HT1080 (cell line): ENCODE measurements at places on chromosomes 7 and 10.

DNA sequence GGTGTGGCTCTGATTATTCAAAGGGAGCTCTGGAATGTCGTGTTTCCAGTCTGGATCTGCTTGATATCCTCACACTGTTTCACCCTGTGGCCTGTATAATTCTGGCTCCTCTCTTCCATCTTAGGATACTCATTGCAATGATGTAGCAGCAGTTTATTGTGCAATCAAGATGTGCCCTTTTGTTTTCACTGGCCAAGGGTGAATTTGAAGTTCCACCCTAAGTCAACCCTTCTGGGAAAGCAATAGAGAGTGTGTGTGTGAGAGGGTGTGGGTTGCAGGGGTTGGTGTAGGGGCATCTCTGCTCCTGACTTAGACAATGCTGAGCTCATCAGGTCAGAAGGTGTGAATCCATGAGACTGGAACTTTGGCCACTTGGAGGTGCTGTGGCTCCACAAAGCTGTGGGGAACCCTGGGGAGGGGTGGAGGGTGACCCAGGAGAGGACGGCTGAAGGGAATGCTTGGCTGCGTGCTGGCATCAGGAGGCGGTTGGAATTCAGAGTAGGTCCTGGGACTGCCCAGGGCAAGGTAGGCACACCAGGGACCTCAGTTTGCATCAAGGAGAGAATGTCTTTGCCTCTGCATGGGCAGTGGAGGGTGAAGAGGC, 118.0 kb upstream of the PRSS58 start:
- peak; percentile 48 for DNase-seq

DNA sequence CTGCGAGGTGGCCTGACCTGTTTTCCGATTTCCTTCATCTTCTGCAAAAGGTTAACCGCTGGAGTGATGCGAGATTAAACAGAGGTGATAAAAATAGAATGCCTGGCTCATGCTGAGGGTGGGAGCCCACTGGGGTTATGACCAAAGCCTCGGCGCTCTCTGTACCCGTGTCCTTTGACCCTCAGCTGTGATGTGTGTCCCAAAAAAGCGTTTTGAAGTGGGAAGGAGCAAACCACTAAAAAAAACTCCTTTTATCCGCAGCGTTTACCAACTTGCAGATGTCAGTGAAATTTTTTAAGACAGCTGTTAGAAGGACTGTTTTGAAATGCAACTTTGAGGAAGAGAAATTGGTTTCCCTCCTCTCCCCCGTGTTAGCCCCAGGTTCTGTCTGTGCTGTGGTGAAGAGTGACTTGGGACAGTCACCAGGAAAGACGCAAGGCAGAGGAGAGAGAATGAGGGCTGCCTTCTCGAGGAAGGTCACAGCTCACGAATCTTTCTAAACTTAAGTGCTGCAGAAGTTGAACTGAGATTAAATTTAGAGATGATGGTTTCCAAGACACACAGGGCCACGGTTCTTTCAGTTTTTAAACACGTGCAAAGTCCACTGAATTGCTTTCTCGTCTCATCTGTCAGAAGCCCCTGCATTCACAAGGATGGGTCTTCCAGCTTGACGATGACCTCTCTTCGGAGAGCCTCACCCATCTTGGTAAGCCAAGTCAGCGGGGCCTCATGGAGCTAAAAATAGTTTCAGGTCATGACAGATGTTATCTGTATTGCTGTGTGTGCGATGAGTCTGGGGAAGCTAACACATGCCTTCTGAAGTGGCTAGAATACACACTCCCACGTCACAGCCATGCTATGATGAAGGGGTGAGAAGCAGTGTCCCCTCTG, 27.6 kb downstream of the AMZ1 start:
- DNase-seq, result no peak

GRCh38 chr7:38318803-38319416, 45.5 kb upstream of the TARP start:
- DNase-seq, result peak; percentile 78

- no peak for DNase-seq
Measured at GRCh38 chr7:32532716-32533115, 37.4 kb downstream of the AVL9 start.

DNA sequence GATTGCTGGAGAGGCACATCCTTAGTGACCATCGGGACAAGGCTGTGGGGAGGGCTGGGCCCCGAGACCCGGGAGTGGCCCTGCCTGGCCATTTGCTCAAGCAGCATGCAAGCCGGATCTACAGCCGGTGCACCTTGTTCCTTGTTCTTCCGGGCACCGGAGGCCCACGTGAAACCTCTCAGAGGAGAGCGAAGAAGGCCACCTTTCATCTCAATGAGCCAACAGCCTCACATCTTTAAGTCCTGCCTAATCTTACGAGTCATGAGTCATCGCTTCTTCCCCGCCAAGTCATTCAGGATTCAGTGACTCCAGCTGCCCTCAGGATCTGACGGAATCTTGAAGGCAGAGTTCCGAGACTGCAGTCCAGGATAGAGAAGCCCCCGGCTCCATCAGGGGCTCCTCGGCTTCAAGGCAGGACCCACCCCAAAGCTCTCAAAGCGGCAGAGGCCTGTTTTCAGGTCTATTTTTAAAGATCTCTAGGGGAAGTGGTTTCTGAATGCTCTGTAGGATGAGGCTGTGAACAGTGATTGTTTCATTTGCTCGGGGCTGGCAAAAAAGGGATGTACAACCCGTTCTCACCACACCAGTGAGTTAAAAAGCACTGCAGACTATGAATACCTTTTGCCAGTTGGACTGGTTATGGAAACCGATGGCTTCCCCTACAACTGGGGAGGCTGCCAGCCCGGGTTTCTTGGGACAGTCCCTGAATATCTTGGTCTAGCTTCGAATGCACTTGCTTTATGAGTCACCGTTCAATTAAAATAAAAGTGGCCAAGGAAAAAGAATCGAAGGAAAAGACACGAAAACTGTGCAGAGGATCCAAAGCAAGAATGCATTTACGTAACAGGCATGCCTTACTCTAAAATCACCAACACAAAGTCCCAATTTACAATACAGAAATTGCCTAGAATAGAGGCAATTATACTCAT, 57.2 kb upstream of the ECHDC3 start:
- DNase-seq, result peak; percentile 92

DNA sequence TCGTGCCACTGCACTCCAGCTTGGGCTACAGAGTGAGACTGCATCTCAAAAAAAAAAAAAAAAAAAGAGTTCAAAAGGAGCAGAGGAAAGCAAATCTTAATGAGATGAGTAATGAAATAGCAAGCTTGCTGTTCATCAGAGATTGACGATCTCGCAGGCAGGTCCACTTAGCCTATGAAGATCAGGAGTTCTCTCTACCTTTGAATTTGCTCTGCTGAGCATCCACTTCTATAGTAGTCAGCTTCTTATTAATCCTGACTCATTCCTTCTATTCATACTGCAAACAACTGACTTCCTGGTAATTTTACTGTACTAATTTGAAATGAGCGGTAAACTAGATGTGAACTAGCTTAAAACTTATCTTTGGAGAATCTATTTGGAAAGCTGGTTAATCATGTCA, 1014.6 kb downstream of the GATA3 start:
- peak; percentile 44 for DNase-seq

DNA sequence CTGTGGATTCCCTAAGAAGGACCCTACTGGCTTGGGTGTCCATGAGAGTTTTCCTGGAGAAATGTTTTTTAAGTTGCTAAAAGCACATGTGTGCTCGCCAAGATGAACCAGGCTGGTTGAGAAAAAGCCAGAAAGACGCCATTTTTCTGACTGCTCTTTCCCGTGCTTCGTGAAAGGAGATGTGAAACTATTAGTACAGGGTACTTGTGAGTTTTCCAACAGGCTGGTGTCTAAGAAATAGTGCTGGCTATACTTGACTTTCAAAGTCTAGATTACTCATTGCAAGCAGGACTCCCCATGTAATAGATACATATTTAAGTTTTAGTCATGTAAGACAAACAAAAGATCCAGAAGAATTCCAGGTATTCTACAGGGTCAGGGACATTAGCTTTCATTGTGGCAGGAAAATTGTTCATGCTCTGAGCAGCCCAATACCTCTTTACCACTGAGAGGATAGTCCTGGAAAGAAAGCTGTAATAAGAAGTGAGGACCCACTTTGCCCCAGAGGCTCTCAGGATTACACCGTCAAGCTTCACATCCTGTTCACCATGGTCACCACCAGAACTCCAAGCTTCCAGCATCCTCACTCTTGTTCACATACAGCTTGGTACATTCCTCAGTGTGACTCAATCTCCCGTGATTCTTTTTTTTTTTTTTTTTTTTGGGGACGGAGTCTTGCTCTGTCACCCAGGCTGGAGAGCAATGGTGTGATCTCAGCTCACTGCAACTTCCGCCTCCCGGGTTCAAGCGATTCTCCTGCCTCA, 43.8 kb upstream of the ICA1 start:
- DNase-seq, result peak; percentile 67

DNA sequence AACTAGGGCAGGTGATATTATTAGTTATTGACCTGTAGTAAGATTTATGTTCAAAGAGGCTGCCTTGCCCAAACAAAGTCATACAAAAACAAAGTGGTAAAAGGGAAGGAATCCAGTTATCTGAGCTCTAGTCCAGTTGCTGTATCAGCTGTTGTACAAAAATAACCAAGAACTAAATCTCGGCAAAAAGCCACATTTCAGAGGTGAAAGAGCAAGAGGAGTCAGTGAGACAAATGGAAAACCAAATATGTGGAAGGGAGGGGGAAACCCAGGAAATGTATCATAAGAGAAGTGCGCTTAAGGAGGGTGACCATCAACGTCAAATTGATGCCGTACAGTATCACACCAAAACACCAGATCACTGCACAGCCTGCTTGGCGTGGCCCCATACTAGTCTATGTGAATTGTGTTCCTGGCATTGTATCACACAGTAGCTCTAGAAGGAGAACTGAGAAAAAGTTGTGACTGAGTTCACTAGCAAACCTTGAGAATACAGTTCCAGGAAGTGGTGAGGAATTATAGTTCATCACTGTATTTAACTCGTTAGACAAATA, 6.4 kb downstream of the AGBL3 start:
- DNase-seq, result no peak

- no peak for DNase-seq
Measured at GRCh38 chr7:84837405-84837804, 349.5 kb downstream of the SEMA3D start.

- DNase-seq, result peak; percentile 52
Measured at GRCh38 chr7:85160223-85160622, 26.6 kb downstream of the SEMA3D start.

- DNase-seq, result no peak
Measured at GRCh38 chr10:94092848-94093247, 99.1 kb downstream of the PLCE1 start.

DNA sequence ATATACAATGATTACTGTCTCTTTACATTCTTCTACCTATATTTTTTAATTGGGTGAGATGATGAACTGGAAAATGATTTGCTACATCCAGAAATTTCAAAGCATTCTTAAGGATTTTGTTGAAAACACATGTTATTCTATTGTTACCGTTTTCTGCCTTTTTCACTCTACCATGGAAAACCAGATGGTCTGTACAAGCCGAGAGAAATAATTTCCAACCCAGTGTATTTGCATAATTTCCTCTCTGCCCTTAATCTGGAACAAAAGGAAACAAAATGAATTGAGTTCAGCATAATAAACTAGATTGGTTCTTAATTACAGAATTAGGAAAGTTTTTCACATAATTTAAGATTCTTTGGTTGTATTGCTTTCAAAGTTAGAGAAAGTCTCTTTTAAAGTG, 211.2 kb downstream of the CACNB2 start:
- DNase-seq, result no peak

DNA sequence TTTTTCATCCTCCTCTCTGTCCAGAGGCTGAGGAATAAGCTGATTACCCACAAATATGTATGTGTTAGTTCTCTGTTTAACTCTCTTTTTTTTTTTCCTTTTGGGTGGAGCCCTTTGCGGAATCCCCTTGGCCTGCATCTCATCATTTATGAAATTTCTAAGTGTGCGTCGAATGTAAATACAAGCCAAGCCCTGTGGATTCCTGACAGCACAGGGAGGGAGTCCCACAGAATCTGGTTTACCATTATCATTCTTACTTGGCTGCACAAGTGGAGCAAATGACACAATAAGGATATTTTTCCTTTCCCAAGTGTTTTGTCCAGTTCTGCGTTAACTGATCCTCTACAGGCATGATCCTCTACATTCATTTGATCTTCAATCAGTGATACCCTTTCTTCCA, 11.4 kb downstream of the STK31 start:
- DNase-seq, result no peak

GRCh38 chr10:28959850-28960501, 282.7 kb downstream of the BAMBI start:
- no peak for DNase-seq

GRCh38 chr10:55398497-55398882, 597.5 kb upstream of the PCDH15 start:
- DNase-seq, result no peak

DNA sequence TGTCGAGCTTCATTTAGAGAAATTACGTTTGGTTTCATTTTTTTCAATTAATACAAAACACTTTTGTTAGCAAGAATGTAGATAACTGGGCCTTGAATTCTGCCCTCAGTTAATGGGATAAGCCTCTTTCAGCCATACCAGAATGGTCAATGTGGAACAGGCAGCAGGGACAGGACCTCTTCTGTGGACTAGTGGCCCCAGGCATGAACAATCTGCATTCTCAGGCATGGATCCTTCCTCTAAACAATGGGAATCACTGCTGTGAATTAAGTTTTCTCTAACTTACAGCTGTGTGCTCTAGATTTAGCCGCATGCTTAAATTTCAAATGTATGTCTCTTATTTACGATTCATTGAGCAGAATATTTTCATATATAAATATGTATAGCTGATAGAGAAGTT, 237.7 kb upstream of the PRKCQ start:
- DNase-seq, result no peak

DNA sequence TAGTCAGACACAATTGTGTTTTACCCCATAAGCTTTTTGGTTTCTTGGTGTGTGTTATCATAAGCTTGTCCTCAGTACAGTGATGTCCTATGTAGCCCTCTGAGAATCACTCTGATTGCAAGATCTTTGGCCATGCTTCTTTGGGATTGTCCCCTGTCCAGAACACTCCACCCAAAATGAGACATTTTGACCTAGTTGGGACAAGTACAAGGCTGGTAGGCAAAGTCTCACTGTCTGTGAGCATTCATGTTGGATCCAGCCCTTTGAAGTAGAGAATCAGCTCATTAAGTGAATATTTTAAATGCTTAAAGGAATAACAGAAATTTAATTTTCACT, 28.9 kb upstream of the PCGF5 start:
- no peak for DNase-seq

DNA sequence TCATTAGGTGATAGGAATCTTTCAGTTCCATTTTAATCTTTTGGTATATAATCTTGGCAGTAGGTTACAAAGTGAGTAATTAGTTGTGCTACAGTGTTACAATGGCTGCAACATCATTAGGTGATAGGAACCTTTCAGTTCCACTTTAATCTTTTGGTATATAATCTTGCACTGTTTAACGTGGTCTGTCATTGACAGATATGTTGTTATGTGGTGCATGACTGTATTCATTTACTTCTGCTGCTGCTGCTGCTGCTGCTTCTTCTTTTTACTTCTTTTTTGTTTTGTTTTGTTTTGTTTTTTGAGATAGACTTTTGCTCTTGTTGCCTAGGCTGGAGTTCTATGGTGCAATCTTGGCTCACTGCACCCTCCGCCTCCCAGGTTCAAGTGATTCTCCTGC, 28.6 kb downstream of the ST7 start:
- DNase-seq, result no peak
